Breast epithelium (tissue), 4 donors: ENCODE measurements at places on chromosomes 13 and 19.
A peak's percentile ranks its signal among the peaks of the same experiment; 100 is the strongest.

DNA sequence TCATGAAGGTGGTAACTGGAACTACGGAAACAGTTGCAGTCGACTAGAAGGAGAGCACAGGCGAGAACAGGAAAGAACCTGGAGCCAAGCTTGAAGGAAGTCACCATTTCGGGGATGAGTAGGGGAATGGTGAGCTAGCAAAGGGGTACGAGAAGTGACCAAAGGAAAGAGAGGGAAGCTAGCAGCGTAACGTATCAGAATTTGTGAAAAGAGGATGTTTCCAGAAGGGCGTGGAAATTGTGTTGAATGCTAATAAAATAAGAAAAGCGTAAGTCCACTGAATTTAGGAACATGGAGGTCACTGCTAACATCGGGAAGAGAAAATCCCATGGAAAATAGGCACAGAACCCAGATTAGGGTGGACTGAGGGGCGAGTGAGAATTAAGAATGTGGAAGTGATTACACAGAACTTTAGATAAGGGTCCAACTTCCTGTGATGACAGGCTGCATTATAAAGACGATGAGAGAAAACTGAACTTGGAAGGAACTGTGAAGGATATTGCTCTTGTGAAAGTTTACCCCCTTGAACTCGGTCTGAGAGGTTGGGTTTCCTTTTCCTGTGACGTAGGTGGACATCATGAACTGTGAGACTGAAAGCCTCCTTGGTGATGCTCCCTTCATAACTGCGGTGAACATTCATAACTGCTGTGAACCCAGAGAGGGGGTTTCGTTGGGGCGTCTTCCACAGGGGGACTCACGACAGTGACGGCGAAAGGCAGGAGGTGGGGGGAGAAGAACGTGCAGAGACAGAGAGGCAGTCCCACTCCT is 2.0 kb upstream of the FFAR2 start:
- no peak for DNase-seq

GRCh38 chr13:53638040-53638439 is 609.4 kb downstream of the OLFM4 start:
- DNase-seq = no peak

GRCh38 chr13:76884186-76884906 is 1.9 kb downstream of the KCTD12 start:
- DNase-seq = no peak

GRCh38 chr13:66207610-66208009 is 1022.5 kb downstream of the PCDH9 start:
- no peak for DNase-seq

- peak; percentile 57 for DNase-seq
Observed at GRCh38 chr19:44141191-44142058, at the start of gene ZNF234. Gene ZNF234 (plus strand): TSS chr19:44141554. CDS start chr19:44144633, 3,079 bp downstream.

GRCh38 chr19:18696023-18696422 is 12.5 kb downstream of the CRTC1 start:
- DNase-seq = no peak

- no peak for DNase-seq
Observed at GRCh38 chr19:38255383-38256014, 675 bp downstream of the PPP1R14A start.
